D721Med (cell line): ENCODE measurements at places on chromosomes 12 and 14.
A peak's percentile ranks its signal among the peaks of the same experiment; 100 is the strongest.

DNA sequence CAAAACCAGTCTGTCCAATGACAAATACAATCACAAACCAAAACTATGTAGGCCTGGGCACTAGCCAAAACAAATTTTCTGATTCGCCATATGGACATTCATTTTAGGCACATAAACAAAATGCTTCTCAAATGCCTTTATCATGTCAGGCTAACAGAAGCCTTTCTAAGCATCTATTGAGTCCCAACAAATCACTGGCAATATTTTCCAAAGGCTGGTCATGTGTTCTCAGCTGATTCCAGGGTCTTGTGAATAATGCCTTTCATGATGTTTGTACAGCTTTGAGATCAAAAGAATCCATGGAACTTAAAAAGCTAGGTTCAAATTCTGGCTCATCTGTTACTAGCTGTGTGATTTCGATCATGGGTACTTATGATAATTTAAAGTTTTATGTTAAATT, 16.1 kb downstream of the FSCB start:
- no peak for DNase-seq

- DNase-seq, result no peak
These were observed 2.9 kb downstream of the RND1 start for GRCh38 chr12:48862760-48863159.

GRCh38 chr14:77007183-77007974, 21.1 kb downstream of the IRF2BPL start:
- DNase-seq, result no peak

- no peak for DNase-seq
These were observed 90.0 kb upstream of the EIF5 start for GRCh38 chr14:103243764-103244737.

GRCh38 chr14:90626550-90626949, 189.7 kb downstream of the TTC7B start:
- DNase-seq, result no peak

DNA sequence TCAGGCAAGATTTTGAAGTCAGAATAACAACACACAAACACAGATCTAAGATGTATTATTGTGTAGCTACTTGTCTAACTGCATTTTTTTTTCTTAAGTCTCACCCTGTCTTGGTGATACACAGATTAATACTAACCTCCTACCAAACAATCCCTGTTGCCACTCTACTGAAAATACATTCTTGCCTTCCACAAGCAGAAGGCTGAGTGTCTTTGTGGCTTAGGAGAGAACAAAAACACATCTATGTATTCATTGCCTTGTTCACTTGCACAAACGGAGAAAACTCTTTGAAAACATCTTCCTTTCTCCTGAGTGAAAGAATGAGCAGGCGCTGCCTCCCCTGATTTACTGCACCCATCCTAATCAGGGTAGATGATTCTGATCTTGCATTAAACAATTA, 642.2 kb downstream of the DIO2 start:
- no peak for DNase-seq

- no peak for DNase-seq
These were observed 157.6 kb downstream of the PAH start for GRCh38 chr12:102759466-102759865.

GRCh38 chr12:92516277-92516600, 186.6 kb upstream of the PLEKHG7 start:
- DNase-seq, result no peak

DNA sequence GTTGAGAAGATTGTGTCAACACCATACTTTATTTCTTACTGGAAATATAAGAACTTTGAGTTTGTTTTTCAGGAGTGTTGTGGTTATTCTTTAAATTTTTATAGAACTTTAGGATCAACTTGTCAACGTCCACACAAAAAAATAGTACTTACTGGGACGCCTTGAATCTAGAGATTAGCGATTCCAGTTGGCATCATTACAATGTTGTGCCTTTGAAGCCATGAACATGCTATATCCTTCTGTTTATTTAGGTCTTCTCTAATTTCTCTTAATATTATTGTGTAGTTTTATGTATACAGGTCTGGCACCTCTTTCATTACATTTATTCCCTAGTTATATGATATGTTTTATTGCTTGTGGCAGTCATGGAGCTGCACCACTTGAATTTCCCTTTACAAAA, 320.8 kb upstream of the CCDC196 start:
- DNase-seq, result no peak

- DNase-seq, result no peak
These were observed 518.4 kb downstream of the MED13L start for GRCh38 chr12:115758877-115759620.

- DNase-seq, result peak; percentile 40
These were observed 18.6 kb upstream of the PRKAB1 start for GRCh38 chr12:119649202-119649808.

GRCh38 chr12:25071366-25071765, 122.5 kb upstream of the BCAT1 start:
- no peak for DNase-seq

- DNase-seq, result no peak
These were observed 155.4 kb upstream of the PDE3A start for GRCh38 chr12:20212658-20213555.

GRCh38 chr14:86430853-86431252, 900.9 kb downstream of the FLRT2 start:
- no peak for DNase-seq

- DNase-seq, result peak; percentile 20
These were observed 1.9 kb downstream of the TMEM253 start for GRCh38 chr14:21102521-21103410.

GRCh38 chr14:76446921-76447320, 71.0 kb downstream of the ESRRB start:
- no peak for DNase-seq

GRCh38 chr12:100897240-100897639, 102.7 kb downstream of the ANO4 start:
- no peak for DNase-seq

DNA sequence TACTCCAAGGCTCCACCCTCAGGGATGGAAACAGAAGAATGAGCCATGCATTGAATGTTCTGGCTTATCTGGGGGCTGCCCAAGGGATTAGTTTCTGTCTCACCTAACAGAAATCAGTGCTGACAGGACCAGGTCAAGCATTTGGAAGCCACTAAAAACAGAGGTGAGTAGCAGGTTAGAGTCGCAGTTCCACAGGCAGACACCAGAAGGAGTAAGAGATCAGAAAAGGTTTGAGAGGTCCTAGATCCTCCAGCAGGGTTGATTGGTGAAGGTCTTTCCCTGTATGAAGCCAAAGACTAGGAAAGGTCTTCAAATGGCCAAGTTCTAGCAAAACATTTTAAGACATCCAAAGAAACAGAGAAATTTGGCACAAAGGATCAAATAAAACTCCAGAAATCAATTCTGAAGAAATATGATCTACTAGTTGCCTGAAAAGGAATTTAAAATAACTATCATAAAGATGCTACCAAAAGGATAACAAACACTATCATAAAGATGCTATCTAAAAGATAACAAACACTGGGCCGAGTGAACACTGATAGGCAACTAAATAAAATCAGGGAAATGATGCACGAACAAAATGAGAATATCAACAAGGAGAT, 19.5 kb upstream of the TTC9 start:
- DNase-seq, result no peak

DNA sequence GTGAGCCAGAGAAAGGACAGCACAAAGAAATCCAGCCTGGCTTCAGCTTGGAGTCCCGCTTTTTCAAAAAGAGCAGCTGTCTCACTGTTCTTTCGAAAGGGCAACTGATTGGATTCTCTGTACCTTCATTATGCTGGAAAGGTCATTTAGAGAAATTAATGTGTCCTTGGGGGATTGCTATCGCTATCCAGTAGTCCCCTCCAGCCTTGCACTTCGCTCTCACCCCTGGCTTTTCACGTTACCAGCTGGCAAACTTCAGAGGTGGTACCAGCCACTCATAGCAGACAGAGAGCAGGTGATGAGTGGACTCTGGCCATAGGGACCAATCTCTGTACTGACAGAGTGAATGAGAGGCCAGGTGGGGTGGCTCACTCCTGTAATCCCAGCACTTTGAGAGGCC, 11.8 kb upstream of the NUAK1 start:
- DNase-seq, result no peak

DNA sequence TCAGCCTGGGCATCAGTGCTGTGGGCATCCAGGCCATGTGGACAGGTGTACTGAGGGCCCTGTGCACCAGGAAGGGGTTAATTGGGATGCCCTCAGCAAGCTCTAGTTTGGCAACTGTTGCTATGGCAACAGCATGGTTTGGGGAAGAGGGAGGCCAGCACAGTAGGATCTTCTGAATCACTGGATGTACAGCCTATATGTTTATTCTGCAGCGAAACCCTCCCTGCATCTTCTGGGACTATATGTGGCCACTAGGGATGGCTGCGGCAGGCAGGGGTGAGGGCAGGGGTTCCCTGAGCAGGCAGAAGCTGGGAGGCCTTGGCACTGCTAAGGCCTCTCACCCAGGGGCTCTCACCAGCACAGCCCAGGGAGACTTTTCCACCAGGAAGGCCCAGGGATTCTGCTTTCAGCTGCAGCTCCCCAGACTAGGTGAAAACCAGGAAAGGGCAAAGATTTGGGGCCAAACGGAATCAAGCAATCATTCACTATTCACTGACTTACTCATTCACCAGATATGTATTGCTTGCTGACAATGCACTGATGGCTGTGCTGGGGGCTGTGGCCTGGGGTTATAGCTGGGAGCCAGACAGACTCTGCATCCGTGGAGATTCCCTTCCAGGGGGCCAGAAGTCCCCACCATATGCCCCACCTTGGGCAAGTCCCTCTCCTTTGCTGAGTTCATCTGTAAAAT, 42.8 kb downstream of the IRF2BPL start:
- DNase-seq, result no peak

DNA sequence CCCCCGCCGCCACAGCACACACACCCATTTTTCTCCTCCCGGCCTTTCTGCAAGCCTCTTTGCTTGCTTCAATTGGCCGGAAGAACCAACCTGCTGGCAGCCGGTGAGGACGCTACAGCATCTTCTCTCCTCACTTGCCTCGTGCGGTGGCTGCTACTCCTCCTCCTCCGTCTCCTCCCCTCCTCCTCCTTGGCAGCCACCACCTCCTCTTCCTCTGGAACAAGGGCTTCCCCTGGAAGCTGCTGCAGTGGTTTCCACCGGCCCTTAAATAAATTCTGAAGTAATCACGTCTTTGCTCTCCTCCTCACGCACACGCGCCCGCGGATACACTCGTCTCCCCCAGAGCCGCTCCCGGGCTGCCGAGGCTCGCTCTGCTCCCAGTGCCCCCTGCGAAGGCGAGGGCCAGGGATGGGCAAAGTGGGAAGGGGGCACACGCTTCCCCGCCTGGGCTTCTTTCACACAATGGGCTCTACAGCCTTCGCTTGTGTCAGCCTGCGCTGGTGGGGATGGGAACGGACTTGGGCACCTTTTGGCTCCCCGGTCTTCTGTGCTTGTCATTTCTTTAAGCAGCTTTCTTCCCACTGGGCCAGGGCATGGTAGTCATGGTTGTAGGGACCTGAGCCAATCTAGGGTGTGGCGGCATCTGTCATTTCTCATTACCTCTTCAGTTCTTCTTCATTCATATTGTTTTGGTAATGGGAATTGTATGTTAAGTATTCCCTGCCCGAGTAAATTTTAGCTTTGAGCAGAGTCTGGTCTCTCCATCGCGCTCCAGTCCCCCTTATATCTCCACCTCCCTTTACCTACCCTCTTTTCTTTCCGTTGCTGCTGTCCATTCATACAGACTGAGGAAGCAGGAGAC, at the start of gene PPFIA2:
Gene PPFIA2 (minus strand): TSS at position 161 of the 862 bp plus-strand sequence.
- peak; percentile 20 for DNase-seq

- DNase-seq, result no peak
These were observed 15.0 kb upstream of the KCNMB4 start for GRCh38 chr12:70351076-70351475.

DNA sequence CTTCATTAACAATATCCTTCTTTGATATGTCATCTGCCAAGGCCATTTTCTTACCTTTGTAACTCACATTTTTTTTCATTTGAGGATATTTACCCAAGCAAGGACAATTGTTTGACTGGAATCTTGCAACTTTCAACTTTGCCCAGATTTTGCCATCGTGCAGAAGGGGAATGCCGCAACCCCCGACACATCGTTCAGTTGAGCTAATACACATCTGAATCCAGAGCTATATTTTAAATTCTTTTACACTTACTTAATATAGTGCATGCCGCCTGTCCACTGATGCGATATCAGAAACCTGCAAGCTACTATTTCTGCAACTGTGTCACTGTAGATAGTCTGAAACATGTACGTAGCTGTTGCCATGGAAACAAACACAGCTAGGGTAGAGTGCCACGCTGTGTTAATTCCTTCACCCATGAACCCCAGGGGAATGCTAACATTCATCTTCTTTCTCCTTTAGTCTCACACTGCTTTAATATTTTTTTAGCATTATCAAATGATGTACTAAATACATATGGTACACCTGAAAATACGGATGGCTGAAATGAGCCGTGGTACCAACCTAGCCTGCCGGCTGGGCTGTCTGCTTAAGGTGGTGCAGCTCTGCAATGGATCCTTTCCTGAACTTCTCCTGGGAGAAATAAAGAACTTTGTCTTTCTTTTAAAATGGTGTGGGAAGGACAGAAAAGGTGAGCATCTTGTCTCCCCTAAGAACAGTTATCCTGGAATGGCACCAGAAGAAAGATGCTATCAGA, 77.0 kb upstream of the FOXN3 start:
- no peak for DNase-seq

DNA sequence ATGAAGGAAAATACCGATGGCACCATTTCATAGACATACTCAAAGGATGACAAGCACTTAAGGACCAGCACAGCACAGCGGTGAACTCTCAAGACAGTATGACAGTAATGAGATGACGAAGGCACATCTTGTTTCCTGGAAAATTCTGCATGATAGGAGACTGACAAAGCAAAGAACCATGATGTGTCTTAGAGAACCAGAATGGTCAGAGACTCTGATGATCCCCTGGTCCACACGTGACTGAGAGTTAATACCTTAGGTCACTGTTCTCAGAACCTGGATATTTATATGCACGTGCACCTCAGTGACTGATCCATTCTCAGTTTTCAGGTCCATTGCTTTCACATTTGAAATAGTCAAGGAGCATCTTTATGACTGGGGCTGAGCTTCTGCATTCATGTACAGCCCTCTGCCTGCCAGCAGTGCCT, 35.3 kb downstream of the PROX2 start:
- DNase-seq, result no peak

DNA sequence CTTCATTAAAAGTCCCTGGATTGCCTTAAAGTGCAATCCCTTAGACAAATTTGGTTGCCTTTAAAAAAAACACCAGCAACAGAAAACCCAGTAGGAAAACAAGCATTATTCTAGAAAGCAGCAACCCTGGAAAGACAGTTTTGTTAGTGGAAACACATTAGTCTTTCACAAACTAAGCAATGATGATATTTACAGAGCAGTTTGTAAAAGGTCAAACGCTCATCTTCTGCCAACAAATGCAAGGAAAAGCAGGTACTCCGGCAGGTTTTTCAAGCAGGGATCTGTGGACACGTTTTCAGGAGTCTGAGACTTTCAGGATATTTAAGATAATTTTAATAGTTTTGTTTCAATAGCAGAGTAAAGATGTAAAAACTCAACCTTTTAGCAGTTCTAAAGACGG, 202.2 kb downstream of the EXOC5 start:
- DNase-seq, result no peak

- DNase-seq, result no peak
These were observed 18.2 kb upstream of the ANAPC7 start for GRCh38 chr12:110421701-110422100.

- no peak for DNase-seq
These were observed 5.6 kb upstream of the ALDH2 start for GRCh38 chr12:111761099-111761498.
